ENCODE measurements at places on chromosomes 4 and X.
A peak's percentile ranks its signal among the peaks of the same experiment; 100 is the strongest.

- no peak for DNase-seq
These were observed 145.2 kb upstream of the SFRP2 start for GRCh38 chr4:153933915-153934687.

DNA sequence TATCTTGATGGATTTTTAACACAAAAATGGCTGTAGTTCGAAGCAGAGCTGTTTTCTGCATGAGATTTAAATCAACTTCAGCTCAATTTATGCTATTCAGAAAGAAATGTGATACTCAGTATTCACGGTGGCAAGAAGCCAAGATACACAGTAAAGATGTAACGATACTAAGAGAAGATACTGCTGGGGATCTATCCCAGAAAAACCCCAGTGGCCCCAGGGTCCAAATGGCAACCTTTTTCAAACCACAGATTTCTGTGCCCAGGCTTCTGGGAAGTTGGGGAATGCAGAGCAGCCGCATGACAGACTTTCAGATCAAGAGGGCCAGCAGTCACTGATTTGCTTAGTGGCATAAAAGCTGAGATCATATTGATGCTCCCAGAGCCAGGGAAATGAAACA is 353.9 kb downstream of the AFF2 start:
- DNase-seq, result no peak

DNA sequence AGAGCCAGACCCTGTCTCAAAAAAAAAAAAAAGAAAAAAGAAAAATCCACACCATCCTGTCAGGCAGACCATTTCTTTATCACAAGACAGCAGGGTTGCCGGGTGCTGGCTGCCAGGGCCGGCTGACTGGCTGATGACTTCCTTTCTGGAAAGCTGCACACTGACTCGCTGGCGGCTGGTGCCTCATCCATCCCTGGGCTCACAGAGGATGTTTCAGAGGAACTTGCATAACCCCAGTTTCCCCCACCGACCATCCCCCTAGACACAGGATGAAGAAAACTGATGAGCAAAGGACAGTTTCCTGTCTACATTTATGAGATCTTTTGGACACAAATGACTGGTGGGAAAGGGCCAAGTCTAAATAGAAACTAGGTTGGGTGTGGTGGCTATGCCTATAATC is 14.1 kb downstream of the HPSE start:
- DNase-seq, result peak; percentile 92

- DNase-seq, result no peak
These were observed 25.7 kb upstream of the ARHGEF9 start for GRCh38 chrX:63810746-63811145.

DNA sequence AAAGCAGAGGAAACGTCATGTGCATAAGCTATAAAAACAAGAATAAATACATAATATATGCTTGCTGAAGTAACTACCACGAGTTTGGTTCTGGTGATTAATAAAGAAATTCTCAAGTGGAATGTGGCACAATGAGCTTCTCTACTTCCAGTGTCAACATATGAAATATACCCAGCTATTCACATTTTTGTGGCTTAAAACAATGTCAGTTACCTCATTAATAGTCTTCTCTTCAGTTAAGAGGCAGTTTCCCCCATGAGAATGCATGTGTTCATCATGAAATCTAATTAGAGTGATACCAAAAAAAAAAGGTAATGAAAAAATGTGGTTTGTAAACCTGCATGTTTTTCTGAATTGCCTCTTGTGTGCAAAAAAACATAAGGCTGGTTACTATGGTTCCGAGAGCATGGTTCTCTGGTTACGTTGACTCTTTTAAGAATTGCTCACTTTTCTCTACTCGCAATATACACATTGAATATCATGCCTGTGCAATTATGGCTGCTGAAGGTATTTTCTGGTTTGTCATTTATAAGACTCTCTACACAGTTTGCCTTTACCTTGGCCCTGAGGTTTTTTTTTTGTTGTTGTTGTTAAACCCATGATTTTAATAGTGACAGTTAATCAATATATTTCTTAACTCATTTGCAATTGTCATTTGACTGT is 108.2 kb downstream of the PCDH7 start:
- DNase-seq, result no peak

- DNase-seq, result no peak
These were observed 619.7 kb downstream of the GRXCR1 start for GRCh38 chr4:43512253-43512652.

DNA sequence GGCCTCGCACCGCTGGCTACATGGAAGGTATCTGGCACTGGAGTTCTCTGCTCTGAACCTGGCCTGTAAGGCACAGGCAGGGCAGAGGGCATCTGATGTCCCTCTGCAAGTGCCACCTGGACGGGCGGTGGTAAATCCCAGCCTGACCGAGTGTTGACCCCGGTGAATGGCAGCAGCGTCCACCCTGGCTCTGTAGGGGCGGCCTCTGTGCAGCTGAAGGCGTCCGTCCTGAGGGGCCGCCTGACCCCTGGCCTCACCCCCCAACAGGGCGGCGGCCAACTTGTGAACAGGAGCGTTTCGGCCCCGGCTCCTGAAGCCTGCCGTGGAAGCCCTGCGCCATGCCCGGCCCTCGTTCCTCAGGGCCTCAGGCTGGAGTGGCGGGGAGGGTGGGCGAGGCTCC is 51.4 kb downstream of the CPZ start:
- DNase-seq, result no peak

GRCh38 chr4:6493658-6494304 is 21.4 kb upstream of the PPP2R2C start:
- DNase-seq, result peak; percentile 87

DNA sequence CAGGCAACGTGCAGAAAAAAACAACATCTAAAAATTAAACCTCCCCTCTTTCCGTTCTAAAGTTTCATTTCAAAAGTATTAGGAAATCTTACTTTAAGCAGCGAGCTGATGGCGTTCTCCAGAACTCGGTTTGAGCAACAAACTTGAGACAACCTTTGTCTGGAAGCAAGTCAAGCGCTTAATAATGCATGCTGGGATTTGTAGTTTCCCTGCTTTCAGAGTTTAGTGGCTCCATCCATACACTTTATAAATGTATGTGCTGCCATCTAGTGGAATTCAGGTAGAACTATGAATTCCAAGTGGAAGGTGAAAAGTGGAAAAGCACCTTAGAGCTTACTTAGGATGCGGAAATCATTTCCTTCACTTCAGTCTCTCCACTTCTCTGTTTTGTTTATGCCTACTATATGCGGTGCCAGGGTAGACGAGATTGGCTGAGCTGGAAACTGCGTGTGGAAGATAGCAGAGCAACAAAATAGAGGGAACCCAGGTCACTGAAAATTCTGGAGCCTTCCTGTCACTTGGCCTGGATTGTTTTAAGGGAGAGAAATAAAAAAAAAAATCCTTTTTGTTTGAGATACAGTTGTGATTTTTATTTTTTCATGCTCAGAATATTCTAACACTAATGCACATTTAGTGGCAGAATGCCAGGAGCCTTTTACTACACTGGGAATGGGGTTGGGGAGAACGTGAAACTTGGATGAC is at the start of gene BDH2:
Gene BDH2 (minus strand): TSS at position 144 of the 702 bp plus-strand sequence. CDS start 3,580 bp downstream, outside the sequence.
- no peak for DNase-seq

DNA sequence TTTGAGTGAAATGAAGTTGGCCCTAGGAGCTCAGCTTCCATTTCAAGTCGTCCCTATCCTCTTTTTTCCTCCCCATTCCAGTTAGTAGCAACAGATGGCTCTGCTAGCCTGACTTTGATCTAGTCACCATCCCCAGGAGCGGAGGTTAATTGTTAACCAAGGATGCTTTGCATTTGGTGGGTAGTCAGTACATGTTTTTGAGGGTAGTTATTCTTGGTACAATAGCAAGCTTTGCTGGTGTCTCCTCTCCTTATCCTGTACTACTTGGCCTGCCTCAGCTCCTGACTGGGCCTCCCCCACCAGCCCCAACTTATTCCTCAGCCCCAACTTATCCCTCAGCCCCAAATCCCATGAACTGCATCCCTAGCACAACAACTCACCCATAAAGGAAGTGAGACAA is 14.8 kb upstream of the RTL5 start:
- no peak for DNase-seq

GRCh38 chr4:106676173-106676921 is 307.8 kb upstream of the GIMD1 start:
- DNase-seq, result no peak

DNA sequence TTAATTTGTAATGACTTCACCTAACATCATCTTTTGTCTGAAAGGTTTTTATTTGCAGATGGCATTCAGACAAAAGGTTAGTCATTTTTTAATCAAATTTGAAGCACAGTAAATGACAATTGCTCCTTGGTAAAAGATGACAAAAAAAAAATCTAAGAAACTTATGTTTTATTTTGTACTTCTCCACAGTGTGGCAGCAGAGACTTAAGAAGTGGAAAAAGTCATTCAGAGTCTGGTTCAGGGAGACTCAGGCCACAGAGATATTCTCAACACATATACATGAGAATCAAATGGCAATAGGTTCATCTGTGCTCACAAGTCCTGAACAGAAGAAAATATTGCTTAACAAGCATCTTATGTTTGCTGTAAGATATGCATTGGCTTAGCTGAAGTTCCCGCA is 436.2 kb downstream of the KCNIP4 start:
- no peak for DNase-seq

- no peak for DNase-seq
These were observed 164.2 kb upstream of the GPR101 start for GRCh38 chrX:137198040-137198439.

DNA sequence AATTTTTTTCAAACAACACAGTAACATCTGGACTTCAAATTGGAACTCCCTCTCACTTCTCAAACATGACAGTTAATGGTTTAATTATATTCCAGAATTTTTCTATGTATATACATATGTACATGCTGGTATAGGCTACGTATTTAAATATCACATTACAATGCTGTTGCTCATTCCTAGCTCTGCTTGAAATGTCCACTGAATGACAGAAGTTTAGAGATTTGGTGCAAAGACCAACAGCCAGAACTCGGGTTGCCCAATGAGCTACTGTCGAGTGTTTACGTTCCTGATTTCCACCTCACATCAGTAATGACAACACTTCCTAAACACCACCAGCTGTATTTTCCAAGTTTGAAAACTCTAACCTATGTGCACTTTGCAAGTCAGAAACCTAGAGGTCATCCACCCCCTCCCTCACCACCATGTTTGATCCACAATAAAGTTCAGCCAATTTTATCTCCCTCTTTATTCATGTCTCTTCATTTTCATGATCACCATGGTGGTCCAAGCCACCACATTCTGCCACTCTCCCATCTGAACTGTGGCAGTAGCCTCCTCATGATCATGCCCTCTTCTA is 49.3 kb upstream of the RPL34 start:
- DNase-seq, result no peak

- DNase-seq, result no peak
These were observed 55.5 kb upstream of the LNX1 start for GRCh38 chr4:53646795-53647194.

- no peak for DNase-seq
These were observed 48.5 kb downstream of the ARHGEF38 start for GRCh38 chr4:105600951-105601350.

GRCh38 chrX:120120223-120120622 is 4.5 kb upstream of the RHOXF1 start:
- DNase-seq, result no peak

DNA sequence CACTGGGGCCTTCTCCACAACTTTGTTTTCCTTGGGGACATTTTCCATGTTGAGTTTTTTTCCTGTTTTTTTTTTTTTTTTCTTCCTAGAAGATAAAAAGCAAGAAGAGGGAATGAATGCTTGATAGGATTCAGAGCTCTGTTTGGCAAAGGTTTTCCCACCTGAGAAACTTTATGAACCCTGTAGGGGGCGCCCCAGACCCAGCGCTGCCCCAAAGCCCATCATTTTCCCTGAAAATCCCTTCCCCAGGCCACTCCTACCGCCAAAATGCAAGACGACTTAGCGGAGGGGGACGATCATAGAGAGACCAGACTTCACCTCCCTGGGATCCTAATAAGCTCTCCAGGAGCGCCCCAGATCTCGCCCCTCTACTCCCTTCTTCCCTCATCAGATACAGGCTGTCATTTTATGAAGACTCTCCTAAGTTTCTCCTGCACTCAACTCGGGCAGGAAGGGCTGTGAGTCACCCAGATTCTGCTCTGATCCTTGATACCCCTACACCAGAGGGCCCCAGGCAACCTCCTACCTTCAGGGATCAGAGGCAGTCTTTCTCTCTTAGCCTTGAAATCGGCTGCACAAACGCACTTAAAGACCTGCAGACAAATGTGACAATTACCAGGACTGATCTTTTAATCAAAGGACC is 1.4 kb downstream of the BEX5 start:
- no peak for DNase-seq

- DNase-seq, result no peak
These were observed 189.9 kb downstream of the STPG2 start for GRCh38 chr4:97953171-97953941.

DNA sequence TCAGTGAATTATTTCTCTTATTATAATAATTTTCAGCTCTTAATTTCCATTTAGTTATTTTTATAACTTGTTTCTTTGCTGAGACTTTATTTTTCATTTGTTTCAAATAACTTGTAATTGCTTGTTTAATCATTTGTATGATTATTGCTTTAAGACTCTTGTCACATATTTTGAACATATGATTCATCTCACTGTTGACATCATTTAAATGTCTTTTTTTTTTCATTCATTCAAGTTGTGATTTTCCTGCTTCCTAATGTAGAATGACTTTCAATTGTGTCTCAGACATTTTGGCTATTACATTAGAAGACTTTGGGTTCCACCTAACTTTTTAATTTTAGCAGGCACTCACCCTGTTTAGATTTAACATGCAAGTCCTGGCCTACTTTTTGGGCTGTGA is 234.8 kb upstream of the DIPK2B start:
- DNase-seq, result no peak

DNA sequence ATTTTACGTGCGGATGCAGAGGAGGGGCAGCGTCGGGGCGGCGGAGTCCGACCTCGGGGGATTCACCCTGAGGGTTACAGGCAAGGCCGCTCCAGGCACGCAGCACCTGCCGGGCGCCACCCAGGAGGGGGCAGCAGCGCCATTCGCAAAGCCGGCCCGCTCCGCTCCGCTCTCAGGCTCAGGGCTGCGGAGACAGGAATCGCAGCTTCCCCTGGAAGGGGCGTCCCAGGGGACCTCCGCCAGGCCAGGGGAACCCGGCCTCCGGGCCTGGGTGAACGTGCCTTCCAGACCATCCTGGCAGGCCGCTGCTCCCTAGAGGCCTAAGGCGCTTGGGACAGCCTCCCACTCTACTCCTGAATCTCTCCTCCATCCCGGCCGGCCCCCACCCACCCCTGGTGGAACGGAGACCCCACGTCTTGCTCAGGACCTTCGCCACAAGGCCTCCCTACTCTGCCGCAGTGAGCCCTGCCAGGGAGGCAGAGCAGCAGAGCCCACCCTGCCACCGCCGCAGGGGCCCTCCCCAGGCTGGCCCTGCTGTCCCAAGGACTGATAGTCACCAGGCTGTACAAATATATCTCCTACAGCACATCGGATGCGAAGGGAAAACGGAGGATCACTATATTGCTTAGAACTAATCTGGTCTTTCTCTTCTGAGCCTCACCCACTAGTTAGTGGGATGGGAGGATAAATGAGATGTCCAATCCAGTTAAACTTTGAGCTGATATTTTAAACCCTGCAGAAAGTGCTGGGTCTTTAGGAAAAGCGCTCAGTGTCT is 115.0 kb downstream of the SMIM20 start:
- no peak for DNase-seq

DNA sequence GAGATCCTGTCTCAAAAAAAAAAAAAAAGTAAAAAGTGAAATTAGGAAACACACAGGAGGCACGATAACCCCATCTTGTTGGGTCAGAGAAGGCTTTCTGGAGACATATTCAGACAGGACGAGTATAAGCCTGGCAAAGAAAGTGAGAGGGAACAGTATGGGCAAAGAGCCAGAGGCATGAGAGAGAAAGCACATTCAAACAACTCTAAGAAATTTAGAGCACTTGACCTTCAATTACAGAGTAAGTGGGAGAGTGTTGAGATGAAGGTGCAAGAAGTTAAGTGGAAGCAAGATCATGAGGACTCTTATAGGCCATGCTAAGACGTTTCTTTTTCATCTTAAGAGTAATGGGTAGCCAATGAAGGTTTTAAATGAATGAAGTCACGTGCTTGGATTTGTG is 70.4 kb downstream of the ELOVL6 start:
- no peak for DNase-seq

Measured in esophagus muscularis mucosa (tissue), 4 donors.